ENCODE measurements at places on chromosomes 13 and 19. TPM values are rescaled to one million over a fixed set of nuclear protein-coding genes. Genes with fewer than 3 reads are reported as not detected.

DNA sequence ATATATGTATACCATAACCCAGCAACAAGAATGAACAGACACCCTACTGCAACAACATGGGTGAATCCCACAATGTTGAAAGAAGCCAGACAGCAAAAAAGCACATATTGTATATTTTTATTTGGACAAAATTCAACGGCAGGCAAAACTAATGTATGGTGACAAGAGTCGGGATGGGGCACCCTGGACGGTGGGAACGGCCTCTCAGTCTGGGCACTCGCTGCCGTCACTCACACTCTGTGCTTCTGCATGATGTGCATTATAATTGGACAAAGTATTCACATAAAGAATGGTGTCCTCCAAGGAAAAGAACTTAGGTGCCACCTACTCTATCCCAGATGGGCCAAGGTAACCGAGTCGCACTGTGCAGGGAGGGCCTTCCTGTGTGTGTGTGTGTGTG, 65.6 kb upstream of the F7 start:
- DNase-seq: no peak

DNA sequence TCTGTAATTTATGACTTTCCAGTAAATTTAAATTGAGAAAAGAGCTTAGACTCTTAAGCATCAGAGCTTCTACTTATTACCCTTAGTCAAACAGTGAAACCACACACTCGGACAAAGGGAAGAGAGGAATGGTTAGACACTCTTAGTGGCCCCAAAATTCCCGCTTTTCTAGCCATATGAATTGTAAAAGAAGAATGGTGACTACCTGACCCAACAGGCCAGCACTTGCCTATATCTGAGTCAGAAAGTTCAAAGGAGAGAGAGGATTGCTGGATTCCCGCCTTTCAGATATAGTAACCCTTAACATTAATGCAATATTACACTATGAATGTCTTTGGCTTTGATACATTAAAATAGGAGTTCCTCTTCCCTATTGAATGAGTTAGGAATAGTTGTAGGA, 317.3 kb downstream of the PCDH17 start:
- DNase-seq: no peak

DNA sequence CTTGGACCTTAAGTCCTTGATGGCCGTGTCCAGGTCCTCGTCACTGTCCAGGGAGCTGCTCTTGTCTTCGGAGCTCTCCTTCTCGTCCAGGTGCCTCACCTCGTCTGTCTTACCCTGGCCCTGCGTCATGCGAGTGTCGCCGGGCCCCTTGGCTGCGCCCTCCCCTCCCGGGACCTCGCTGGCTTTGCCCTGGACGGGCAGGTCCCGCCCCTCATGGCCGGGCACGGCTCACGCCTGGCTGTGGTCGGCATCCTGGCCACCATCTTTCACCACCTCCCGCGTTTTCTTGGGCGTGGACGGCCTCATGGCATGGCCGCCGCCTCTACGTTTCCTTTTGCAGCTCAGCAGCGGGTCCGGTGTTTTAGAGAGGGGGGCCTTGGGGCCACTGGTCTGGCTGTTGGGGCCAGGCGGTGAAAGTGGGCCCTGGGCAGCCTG, 14.8 kb downstream of the RB1 start:
- peak; percentile 66 for DNase-seq

GRCh38 chr13:79525064-79525857, 44.3 kb downstream of the NDFIP2 start:
- DNase-seq: no peak

GRCh38 chr13:45527699-45528462, 63.1 kb downstream of the COG3 start:
- no peak for DNase-seq

DNA sequence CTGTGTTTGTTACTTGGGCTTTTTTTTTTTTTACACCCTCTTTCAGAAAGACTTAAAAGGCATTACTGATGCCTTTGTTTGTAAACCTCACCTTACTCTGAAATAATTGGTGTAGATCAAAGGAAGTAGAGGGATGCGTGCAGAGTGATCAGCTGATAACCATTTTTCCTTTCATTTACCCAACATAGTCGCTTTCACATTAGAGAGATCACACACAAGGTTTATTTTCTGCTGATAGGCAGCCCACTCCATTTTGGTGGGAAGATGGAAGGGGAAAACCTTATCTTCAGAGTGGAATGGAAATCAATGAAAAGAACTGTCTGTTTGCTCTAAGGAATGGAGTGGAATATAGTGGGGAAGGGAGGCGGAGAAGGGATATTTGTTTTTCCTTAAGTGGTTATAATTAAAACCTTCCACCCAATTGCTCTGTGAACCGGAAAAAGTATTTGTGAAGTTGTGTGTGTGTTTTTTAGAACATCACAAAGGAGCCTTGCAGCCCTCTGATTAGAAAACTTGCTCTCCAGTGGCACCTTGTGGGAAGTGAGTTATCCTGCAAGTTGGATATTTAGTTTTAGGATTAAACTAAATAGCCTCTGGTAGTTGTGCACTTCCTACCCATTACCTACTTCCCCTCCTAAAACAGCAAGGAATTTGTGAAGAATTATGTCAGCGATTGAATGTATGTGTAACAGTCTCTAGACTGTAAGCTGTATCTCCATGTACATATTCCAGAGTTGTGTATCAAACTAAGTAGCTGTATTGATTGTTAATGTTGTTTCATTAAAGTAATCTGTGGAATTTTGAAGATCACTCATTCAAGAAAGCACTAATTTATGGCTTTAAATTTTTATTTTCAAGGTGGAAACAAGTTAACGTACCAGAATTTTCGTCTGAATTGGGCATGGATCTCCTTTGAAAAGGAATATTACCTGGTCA, 76.8 kb downstream of the FREM2 start:
- DNase-seq: no peak

DNA sequence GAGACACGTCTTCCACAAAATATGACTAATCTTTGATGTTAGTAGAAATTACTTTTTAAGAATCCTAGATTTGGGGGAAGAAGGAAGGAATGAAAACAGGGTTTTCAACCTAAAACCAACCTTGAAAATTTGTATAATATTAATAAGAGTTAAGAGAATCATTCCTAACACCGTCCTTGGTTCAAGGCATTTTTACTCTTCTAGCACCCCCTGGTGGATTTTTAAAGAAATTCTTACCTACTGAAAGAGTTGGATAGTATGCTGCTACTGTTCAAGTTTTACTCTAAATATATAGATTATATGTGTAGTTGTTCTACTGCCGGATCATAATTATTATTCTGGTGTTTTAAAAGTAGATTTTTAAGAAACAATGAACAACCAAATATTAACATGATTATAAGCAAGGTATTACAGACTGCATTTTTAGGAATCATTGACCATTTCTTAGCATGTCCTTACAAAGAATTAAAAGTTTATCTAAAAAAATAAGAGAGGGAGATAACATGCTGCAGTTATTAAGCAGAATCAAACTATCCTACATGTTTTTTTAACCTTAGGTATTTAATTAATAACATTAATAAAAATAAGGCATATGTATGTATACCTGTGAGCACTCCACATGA, 7.4 kb upstream of the SLITRK6 start:
- no peak for DNase-seq

GRCh38 chr19:17686023-17686521, 2.1 kb downstream of the UNC13A start:
- no peak for DNase-seq

GRCh38 chr19:47247308-47247990, 8.9 kb upstream of the CCDC9 start:
- peak; percentile 92 for DNase-seq

- no peak for DNase-seq
Observed at GRCh38 chr19:15324791-15325519, 7.4 kb downstream of the BRD4 start.

Gene ARID3A
- 3.3 TPM for polyA plus RNA-seq

Gene CD209
- 0.68 TPM for polyA plus RNA-seq
